ENCODE measurements at places on chromosomes 1 and 21.

GRCh38 chr1:63969441-63969901 lies 195.7 kb downstream of the ROR1 start:
- DNase-seq, result no peak

DNA sequence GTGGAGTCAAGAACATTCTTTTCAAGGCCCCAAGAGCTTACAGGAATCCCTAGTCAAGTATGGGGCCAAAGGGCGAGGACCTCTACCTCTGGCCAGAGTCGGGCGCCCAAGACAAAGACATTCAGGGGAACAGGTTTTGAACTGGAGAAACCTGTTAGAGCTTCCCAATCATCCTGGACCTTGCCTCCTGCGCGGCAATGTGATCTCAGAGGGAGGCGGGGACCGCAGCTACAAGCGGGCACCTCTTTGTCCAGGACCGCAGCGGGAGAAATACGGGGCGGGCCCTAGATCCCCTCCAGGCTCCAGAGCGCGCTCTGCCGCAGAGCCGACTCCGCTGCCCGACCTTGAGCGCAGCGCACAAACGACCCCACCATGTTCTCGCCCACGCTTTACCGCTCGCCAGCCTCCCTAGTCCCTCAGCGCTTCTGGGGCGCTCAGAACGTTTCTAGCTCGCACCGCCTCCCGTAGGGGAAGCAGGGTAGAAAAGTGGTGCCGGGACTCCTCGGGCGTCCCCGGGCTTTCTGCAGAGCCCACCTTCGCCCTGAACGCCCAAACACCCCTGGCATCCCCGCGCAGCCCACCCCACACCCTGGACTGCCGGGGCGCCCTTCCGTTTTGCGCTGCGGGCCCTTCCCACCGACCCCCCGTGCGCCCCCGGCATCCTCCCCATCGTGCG lies 28.1 kb downstream of the RABIF start:
- no peak for DNase-seq

DNA sequence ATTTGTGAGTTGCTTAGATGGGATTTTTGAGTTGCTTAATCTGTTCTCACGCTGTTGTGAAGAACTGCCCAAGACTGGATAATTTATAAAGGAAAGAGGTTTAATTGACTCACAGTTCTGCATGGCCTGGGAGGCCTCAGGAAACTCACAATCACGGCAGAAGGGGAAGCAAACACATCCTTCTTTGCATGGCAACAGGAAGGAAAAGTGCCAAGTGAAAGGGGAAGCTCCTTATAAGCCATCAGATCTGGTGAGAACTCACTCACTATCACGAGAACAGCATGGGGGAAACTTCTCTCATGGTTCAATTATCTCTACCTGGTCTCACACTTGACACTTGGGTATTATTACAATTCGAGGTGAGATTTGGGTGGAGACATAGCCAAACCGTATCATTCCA lies 10.3 kb downstream of the CLIC6 start:
- no peak for DNase-seq

DNA sequence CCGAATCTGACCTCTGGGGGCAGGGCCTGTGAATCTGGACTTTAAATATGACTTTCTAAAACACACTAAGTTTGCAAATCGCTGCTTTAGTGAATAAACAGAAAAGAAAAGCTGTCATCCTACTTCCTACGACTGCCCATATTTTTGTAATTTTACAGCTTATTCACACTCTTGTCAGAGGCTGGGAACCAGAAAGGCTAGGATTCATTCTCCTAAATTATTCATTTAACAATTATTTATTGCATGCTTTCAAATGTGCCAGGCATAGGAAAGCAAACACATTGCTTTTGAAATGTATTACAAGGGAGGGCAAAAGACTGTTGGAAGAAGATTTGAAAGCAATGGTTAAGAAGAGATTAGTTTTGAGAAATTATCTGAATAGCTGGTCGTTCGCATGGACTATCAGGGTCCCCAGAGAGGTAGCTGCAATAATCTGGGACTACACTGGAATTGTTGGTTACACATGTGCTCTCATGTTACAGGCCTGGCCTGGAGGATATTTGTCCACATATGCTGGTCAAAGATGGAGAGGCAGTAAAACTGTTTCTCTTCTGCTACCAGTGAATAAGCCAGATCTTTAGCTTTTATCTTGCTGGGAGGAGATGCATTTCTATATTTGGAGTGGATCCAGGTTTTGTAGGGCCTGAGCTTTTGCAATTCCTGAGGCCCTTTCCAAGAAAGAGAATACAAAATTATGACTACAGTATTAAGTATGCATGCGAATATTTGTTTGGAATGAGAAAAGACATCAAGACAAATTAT lies 29.6 kb upstream of the SFPQ start:
- no peak for DNase-seq

DNA sequence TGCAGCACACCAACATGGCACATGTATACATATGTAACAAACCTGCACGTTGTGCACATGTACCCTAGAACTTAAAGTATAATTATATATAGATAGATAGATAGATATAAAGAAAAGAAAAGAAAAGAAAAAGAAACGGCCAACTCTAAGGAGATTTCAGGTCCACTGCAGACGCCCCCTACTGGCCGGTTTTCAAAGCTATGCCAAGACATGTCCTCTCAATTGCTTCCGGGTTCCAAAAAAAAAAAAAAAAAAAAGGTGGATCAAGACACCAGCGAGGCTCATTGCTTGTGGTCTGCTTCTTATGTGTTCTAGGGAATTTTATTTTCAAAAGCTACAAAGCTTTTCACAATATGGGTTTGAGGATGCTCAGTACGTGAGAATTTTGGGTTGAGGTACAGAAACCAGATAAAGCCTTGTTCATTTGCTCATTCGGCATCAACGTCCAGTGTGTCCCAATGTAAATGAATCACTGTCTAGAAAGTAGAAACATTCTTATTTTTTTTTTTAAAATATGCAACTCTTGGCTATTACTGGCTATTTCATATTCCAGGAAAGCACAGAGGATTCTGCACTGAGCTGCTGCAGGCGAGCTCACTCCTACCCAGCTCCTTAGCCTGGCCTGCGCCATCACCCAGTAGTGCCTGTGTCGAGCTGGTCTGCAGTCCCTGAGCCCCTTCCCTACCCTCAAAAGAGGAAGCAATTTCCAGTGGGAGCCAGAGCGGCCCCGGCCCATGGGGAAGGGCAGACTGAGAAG lies 643.0 kb downstream of the KIF26B start:
- DNase-seq, result no peak

GRCh38 chr1:107698161-107698560 lies 266.8 kb downstream of the VAV3 start:
- no peak for DNase-seq

DNA sequence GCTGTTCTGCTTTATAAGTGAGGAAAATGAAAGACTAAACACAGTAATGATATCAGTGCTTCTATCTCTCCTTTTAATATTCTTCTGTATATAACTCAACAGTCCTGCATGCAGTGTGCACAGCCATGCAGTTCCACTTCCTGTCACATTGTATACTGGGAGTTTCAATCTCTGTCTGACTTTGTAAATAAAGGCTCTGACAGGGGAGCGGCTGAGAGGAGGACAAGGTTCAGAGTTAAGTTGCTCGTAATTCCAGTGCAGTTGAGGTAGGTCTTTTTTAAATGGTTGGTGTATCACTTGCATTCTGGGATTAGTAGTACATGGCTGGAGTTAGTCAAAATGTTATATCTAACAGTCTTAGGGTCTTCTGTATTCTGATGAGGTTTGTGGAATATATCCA lies 264.5 kb downstream of the OLFM3 start:
- DNase-seq, result no peak

DNA sequence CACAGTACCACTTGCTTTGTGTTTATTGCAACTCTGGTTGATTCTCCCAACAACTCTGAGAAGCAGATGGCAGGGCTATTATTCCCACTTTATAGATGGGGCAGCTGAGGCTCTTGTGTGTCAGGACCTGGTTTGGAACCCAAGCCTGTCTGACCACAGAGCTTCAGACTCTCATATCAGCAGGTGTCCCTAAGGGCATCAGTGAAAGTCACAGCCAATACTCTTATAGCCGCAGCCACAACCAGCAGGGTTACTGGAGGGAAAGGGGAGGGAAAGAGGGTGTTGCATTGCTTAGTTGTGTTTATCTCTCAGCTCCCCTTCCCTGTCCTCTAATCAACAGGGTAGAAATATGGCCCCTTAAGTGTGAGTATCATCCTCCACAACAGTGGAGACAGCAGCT lies 304.0 kb downstream of the RRAGC start:
- DNase-seq, result no peak

GRCh38 chr1:34054920-34055319 lies 110.1 kb downstream of the CSMD2 start:
- DNase-seq, result no peak

- DNase-seq, result no peak
Observed at GRCh38 chr21:38930066-38930465, 124.3 kb downstream of the ETS2 start.

DNA sequence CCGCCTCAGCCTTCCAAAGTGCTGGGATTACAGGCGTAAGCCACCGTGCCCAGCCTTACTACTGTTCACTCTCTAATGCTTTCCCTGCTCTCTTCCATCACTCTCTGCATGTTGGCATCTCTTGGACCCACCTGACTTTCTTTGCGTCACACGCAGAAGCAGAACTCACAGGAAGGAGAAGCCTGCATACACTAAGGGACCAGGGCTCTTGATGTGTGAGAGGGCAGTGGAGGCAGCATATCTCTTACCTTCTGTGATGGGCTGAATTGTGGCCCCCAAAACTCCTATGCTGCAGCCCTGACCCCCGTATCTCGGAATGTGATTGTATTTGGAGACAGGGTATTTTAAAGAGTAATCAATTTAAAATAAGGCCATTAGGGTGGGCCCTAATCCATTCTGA lies 26.7 kb upstream of the SLAMF9 start:
- no peak for DNase-seq

GRCh38 chr1:248695451-248696132 lies 7.0 kb downstream of the OR14I1 start:
- no peak for DNase-seq

GRCh38 chr1:225201447-225201846 lies 226.4 kb downstream of the LBR start:
- DNase-seq, result no peak

DNA sequence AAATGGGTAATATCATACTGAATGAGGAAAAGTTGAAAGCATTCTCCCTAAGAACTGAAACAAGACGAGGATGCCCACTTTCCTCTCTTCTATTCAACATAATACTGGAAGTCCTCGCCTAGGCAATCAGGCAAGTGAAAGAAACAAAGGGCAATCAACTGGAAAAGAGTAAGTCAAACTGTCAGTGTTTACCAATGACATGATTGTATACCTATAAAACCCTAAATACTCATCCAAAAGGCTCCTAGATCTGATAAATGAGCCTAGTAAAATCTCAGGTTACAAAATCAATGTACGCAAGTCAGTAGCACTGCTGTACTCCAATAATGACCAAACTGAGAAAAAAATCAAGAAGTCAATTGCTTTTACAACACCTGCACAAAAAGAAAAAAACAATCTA lies 575.8 kb upstream of the PRMT6 start:
- no peak for DNase-seq

- DNase-seq, result no peak
Observed at GRCh38 chr1:68093737-68094136, 43.3 kb upstream of the DIRAS3 start.

DNA sequence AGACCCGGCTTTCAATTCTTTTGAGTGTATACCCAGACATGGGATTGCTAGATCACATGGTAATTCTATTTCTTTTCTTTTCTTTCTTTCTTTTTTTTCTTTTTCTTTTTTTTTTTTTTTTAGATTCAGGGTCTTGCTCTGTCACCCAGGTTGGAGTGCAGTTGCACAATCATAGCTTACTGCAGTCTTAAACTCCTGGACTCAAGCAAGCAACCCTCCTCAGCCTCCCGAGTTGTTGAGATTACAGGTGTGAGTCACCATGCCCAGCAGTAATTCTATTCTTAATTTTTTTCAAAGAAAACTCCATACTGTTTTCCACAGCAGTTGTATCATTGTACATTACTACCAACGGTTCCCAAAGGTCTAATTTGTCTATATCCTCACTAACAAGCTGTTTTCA lies 13.5 kb upstream of the RNF186 start:
- no peak for DNase-seq

DNA sequence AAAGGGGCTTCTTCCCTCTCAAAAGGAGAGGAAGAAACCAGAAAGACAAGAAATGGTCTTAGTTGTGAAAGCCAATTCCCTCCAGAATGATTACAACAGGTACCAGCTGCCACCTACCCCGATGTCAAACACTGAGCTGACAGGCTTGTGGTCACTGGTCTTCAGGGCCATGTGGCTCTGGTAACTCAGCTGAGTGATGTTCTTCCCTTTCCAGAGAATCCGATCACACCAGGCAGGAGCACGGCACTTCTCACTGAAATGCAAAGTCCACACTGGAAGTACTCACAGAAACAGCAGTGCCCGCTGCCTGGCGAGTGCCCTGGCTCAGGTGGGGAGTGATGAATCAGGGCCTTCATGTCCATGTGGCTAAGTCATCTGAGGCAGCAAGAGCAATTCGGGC lies 18.7 kb upstream of the MTF1 start:
- DNase-seq, result no peak

DNA sequence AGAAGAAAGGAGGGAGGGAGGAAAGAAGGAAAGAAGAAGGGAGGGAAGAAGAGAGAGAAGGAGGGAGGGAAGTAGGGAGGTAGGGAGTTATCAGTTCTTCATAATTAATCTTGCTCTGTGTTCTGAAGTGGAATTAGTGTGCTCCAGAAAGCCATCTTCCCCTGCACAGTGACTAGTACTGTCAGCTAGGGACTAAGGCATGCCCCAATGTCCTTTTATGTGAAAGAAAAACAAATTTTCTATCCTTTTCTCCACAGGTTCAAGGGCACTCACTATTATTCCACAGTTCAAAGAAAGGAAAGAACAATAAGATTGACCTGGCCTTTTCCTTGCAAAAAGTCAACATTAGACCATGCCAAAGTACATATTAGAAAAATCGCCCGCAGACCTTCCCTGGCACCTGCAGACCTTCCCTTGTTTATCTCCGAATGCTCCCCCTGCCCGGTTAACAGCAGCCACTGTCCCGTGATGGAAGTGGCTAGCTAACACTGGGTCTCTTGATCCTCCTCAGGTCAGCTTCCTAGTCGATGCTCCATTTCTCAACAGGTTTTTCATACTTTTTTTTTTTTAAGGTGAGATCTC lies 107.2 kb upstream of the EDEM3 start:
- no peak for DNase-seq

GRCh38 chr1:56535362-56535761 lies 44.0 kb downstream of the PLPP3 start:
- no peak for DNase-seq

- peak; percentile 64 for DNase-seq
Observed at GRCh38 chr1:151047925-151048644, 534 bp downstream of the C1orf56 start.

- no peak for DNase-seq
Observed at GRCh38 chr1:179953974-179954492, 577 bp upstream of the CEP350 start.

DNA sequence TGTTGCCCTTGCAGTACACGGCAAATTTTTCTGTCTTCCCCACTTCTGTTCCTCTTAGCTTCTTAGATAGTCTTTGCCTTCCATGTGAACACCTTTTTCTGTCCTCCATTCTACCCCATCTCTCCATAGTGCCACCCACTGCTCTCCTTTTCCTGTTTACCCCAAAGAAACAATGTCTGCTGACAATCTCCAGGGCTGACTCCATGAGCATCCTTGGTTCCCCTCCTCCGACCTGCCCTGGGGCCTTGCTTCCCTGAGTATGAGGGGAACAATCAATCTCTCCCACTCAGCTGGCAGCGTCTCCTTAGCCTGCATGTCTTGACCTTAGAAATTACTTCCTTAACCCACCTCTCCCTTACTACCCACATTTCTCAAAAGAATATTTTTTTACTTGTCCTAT lies 12.3 kb upstream of the MYBPHL start:
- DNase-seq, result no peak

GRCh38 chr1:51630393-51630792 lies 13.5 kb downstream of the OSBPL9 start:
- no peak for DNase-seq

Measured in CD4-positive, alpha-beta memory T cell (primary cell).